ENCODE measurements at places on chromosomes 13 and 19.

DNA sequence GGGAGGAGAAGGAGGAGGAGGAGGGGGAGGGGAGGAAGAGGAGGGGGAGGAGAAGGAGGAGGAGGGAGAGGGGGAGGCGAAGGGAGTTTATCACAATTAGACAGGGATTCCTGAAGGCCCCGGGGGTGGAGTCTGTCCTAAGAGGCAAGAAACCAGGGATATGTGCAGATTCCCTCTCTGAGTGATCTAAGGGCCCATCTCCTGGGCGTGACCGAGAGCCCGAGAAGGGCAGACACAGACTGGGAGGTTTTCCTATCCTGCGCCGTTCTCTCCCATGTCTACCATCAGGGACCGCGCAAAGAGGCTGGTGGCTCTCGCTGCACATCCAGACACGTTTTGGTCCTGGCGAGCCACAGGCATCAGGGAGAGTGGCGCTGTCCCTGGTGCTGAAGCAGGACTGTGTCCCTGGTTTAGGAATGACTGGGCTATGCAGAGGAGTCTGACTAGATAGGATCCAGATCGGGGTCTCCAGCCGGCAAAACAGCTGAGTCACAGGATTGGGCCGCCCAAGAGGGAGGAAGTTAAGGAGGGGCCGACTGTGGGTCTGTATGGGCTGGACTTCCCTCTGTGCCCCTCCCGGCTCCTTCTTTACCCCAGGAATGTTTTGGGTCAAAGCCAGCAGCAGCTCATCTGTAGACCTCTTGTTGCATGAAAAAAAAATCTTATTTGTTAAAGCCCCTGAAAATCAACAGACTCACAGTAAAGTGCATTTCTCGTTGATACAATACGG is 17.9 kb upstream of the ZNF175 start:
- peak; percentile 72 for DNase-seq

- DNase-seq, result no peak
These were observed 33.4 kb upstream of the GPR183 start for GRCh38 chr13:99340638-99341037.

DNA sequence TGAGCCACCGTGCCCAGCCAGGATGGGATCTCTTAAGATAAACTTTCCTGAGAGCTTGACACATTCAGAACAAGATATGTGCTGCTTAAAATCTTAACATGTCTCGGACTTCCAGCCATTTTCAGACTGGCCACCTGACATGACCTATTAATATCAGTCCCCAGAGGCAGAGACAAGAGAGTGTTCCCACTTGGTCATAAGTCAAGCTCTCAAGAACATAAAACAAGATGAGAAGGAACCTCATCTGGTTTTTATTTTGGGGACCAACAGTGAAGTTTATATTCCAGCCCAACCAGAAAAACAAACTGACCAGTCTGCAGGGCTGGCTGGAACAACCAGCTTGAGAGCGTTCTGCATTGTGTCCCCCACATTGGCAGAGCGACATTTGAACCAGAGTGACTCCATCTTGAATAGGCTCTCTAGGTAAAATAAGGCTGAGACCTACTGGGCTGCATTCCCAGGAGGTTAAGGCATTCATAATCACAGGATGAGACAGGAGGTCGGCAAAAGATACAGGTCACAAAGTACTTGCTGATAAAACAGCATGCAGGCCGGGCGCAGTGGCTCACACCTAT is 21.8 kb upstream of the PLEKHF1 start:
- no peak for DNase-seq

GRCh38 chr19:43683905-43684304 is 13.9 kb upstream of the PLAUR start:
- DNase-seq, result no peak

- DNase-seq, result no peak
These were observed 90.5 kb downstream of the COL4A2 start for GRCh38 chr13:110397436-110398115.

DNA sequence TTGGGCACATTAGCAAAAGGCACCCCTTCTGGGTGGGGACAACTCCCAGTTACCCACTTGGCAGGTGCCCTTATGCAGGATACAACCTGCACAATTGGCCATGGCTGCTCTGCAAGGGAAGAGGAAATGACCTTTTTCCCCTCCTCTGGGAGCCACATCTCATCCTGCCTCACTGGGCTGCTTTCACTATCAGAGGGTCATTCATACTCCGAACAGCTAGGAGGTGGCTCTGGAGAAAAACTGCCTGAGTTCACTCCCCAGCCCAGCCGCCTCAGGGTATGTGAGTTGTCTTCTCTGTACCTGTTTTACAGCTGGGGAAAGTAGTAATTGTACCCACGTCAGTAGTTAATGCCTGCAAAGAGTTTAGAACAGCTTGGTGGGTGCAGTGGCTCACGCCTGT is 7.1 kb upstream of the ACTN4 start:
- DNase-seq, result peak; percentile 22

GRCh38 chr19:46085888-46086287 is 38.6 kb downstream of the IGFL3 start:
- no peak for DNase-seq

DNA sequence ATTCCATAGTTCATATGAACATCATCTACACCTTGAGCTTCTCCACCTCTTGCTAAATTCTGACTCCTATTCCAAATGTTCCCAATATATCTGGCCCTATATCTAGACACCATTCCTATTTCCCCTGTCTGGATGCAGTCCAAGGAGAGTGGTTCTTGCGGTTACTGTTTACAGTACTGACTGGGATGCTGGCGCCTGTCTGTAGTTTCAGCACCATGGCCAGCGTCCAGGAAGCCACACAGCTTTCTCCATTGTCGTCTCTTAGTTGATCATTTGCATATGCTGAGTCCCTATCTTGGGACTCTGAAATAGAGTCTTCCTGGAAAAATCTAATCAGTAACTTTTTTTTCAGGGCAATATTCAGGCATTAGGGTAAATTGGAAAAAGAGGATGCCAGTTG is 14.9 kb downstream of the LAIR2 start:
- DNase-seq, result peak; percentile 41

DNA sequence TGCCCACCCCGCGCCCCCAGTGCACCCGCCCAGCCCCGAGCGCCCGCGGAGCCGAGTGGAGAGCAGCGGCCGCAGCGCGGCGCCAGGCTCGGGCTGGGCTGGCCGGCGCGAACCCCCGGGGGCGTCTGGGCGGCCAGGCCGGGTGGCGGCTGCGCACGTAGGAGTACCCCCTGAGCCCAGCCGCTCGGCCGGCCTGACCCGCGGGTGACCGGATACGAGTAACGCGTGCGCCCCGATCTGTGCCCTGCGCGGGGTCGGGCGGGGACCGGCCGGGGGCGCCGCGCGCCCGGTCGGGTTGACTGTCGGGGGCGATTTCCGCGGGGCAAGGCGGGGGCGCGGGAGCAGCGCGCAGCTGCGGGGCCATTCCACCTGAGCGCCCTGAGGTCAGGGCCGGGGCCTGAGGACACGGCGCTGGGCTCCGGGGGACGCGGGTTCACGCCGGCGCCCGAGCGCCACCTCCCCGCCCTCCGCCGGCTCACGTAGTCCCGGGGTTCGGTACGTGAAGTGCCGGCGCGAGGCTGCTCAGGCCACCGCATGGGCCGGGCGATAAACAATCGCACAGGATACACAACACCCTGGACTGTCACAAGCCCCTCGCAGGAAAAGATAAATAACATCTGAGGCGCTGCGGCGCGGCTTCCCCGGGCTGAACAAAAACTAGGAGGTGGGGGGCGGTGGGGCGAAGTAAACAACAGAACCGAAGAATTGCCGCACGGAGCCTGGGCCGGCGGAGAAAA is 37.6 kb upstream of the FLT1 start:
- peak; percentile 35 for DNase-seq

GRCh38 chr19:35860818-35861639 is 4.3 kb downstream of the KIRREL2 start:
- peak; percentile 71 for DNase-seq

GRCh38 chr19:37817180-37817981 is 38.0 kb upstream of the ZNF573 start:
- peak; percentile 78 for DNase-seq

DNA sequence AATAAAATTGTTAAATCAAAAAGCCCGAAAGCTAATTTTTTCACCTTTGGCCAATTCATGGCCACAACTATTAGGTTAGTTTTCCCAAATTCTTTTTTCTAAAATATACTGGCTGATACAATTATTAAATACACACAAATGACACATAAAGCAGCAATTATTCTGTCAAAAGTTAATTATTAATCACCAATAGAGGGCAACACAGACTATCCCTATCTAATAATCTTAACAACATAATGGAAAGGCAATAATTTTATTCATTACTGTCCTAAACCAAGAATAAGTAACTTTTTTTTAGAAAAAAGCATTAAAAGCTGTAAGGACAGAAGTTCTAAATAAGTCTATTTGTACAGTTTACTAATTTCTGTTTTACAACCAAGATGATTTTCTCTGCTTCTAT is 51.7 kb downstream of the KATNAL1 start:
- DNase-seq, result no peak

- no peak for DNase-seq
These were observed 117.6 kb upstream of the SPRY2 start for GRCh38 chr13:80458543-80458942.

GRCh38 chr13:50070186-50070585 is 54.9 kb downstream of the KCNRG start:
- DNase-seq, result no peak

GRCh38 chr13:108897955-108898354 is 268.5 kb downstream of the MYO16 start:
- no peak for DNase-seq

DNA sequence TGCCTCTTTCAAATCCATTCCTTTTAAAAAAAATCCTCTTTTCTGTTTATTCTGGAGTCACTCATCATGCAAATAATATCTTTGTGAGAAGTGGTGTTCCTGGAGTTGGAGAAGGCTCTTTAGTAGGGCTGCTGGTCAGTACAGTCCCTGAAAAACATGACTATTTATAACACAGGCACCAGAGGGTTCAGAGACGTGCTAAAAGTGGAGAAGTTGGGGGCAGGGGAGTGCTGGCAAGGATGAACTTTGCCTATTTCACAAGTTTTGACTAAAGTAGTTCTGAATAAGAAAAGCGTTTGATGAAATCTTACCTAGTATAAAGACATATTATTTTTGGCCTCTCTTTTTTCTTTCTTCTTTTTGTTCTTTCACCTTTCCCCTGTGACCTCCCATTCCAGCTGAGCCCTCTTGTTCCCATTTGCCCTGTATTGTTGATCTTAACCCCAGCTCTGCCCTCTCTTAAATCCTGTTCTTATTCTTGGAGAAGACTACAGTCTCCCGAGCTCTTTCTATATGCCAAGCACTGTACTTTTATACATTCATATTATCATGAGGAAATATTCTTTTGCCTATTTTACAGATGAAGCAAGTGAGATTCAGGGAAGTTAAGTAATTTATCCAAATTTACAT is 129.1 kb downstream of the TM9SF2 start:
- no peak for DNase-seq

- DNase-seq, result no peak
These were observed 445.7 kb downstream of the RFC3 start for GRCh38 chr13:34263681-34264080.

- DNase-seq, result peak; percentile 45
These were observed 11.8 kb downstream of the IFNL1 start for GRCh38 chr19:39307822-39308530.

- DNase-seq, result peak; percentile 70
These were observed 162.7 kb downstream of the KDM4B start for GRCh38 chr19:5131506-5132205.

DNA sequence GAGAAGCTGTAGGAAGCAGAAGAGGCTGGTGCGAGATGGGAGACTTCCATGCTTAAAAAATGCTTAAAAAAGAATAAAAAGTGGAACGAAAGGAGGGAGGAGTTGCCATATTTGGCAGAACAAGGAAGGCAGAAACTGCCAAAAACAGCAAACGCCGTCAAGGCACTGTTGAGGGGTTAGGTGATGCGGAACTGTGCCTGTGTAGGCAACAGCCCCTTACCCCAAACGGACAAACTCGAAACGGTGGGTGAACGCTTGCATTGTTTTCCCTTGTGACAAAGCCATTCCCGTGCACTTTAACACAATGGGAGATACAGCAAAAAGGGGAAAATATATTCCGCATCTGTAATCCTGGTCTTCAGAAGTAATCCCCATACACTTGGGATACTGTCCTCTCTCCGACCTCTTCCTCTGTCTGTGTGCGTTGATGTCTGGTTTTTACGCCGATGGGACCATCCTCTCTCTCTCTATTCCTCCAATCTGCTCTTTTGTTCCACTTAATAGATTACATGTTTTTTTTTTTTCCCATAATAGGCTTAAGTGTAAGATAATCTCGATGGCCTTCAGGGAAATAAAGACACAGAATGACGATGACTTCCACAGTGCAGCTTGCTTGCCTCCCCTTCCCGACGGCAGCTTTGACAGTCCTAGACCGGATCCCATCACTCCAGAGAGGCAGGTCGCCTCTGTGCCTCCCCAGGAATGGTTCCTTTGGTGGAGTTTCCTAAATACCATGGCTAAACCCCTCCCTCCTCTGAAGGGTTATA is 132.7 kb upstream of the RNF113B start:
- DNase-seq, result no peak

- DNase-seq, result peak; percentile 81
These were observed 12.2 kb downstream of the CIC start for GRCh38 chr19:42281146-42281826.

DNA sequence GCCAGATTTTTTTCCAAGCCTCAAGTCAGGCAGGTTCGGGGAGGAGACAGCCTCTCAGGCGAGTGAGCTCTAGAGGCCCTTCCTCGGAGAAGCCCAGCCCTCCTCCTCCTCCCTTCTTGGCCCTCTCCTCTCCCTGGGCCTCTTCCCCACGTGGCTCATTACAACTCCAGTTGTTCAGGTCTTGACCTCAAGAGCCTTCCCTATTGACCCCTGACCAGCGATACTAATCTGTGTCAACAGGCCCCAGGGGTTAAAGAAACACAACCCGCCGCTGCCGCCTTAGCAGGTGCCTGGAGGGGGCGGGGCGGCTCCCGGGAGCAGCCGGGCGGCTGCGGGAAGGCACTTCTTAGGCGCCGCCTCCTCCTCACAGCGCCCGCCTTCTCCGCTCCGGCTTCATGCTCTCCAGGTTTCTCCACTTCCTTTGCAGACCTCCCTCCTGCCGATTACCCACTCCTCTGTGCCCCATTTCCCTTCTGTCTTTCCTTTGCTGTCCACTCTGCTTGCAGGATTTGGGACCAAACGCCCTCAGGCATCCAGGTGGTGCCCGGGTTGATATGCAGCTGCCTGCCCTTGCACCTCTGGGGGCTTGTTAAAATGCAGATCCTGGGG is 51.0 kb downstream of the LYL1 start:
- DNase-seq, result peak; percentile 91

- no peak for DNase-seq
These were observed 124.7 kb downstream of the RBM26 start for GRCh38 chr13:79281339-79281747.

GRCh38 chr19:45781214-45782161 is 802 bp downstream of the DMPK start:
- DNase-seq, result no peak

DNA sequence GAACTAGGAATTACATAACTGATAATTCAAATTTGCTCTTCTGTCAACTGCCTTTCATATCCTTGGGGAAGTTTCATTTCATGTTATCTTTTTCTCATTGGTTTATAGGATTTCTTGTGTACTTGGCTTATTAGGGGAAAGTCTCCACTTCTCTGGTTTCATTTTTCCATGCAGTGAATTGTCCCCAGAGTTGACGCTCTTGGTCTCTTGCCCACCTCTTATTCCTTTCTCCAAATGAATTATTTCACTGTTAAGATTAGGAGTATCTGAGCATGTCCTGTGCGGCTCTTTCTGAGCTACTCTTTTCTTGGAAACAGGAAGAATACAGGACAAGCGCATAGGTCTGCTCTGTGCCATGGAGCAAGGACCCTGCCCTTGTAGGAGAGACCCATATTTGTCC is 104.8 kb downstream of the POSTN start:
- no peak for DNase-seq

- no peak for DNase-seq
These were observed 5.8 kb downstream of the DYRK1B start for GRCh38 chr19:39828015-39828653.

All from hepatocyte (in vitro differentiated cells).